ENCODE measurements at places on chromosomes 7 and 10.

GRCh38 chr7:158165711-158166110 is 421.9 kb downstream of the PTPRN2 start:
- DNase-seq = no peak

- DNase-seq = no peak
Measured at GRCh38 chr10:124619195-124619594, 125.0 kb downstream of the FAM53B start.

DNA sequence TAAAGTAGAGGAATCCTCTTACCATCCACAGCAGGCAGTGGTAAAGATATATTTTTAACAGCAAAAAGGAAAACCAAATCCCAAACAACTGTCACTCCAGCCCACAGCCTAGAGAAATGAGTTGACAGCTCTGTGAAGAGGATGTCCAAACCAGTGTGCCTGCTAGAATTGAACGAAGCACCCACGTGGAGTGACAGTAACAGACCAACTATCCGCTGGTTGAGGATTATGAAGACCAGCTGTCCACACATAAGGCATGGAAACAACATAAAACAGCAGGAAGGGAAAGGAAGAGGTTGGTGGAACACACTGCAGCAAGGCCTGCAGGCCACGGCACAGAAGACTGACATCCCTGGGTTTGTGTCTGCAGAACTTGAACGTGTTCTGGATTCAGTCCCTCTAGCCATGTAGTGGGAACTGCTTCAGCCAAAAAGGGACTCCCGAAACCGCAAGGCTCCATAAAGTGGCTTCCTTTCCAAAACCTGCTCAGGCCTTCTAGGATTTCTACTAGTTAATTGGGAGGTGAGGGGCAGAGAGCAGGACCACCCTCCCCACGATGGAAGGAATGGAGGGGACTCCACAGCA is 324.4 kb downstream of the BICC1 start:
- no peak for DNase-seq

- DNase-seq = no peak
Measured at GRCh38 chr10:46287846-46288477, 1.2 kb downstream of the ANTXRL start.

DNA sequence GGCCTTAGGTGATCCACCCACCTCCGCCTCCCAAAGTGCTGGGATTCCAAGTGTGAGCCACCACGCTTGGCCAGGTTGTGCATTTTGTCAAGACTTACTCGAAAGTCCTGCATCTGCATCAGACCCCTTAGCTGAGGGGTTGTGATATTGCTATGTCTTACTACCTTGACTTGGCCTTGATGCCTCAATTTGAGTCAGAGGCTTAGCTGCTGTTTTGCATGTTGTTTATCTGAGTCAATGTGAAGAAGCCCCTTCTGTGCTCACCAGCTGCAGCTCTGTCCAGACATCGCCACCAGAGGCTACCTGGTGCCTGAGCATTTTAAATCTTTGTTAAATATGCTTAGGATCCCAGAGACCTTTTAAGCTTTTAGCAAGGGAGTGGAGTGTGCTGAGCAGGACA is 18.1 kb downstream of the UBE2D4 start:
- DNase-seq = no peak

- no peak for DNase-seq
Measured at GRCh38 chr7:1012004-1012715, 29.2 kb downstream of the CYP2W1 start.

DNA sequence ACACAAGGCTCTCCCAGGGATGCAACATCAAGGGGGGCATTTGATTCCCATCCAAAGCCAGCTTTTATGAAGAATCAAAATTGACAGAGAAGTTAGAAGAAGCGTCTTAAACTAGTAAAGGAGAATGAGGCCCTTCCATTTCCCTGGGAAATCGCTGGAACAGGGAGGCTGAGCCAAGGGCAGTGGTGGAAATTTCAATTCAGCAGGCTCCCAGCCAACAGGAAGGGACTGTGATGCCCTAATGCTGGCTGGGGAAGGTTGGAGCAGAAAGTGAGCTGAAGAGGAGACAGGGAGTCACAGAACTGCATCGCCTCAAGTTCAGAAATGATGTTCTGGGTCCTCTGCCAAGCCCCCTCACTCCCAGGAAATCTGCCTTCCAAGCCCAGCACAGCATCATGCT is 517.3 kb downstream of the GRID1 start:
- DNase-seq = no peak

GRCh38 chr7:69739931-69740431 is 141.7 kb downstream of the AUTS2 start:
- no peak for DNase-seq

GRCh38 chr10:118871244-118871865 is 116.6 kb upstream of the CACUL1 start:
- DNase-seq = no peak

DNA sequence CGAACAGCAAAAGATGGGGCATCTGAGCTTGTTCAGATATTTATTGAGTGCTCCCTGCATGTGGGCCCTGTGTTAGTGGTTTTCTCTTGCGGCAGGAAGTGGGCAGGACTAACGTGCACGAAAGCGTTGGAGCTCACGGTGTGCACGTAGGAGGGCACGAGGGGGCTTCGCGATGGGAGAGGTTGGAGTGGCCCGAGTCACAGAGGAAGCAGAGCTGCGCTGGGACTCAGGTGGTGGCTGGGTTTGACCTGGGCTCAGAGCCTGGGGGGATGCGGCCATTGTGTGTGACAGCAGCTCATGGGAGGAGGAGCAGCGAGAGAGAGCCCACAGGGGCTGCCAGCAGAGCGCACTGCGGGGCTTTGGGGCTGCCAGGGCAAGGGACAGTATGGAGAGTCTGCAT is 7.7 kb downstream of the ZSCAN25 start:
- peak; percentile 39 for DNase-seq

- no peak for DNase-seq
Measured at GRCh38 chr7:135917721-135918120, 59.4 kb downstream of the MTPN start.

GRCh38 chr7:67983486-67983885 is 986.9 kb downstream of the TYW1 start:
- no peak for DNase-seq

DNA sequence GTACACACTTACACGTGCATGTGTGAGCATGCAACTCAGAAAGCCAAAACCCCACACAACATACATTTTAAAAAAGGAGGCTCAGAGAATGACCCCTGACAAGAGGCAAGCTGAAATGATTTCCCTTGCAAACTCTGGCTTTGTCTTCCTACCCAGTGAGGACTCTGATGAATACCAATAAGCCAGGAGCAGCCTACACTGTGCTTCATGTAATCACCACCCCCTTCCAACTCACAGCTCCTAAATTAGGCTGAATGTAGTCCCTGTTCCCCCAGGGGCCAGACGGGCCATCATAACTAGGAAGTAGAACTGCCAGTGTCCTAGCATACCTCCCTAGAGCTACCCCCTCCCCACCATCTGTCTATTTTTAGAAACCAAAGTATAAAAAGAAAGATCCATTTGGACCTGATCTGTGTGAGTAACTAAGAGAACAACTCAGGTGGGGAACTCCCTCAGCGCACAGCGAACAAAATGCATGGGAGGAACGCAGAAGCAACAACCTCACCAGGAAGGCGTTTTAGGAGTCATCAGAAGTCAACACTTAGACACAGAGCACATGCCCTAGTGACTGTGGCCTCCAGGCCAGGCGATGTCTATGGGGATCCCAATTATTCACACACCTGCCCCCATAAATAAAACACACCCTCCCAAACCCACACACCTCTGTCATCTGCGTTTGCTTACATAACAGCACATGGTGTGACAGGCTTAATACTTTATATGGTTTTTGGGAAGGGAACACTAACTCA is 1.9 kb downstream of the DGKI start:
- no peak for DNase-seq

DNA sequence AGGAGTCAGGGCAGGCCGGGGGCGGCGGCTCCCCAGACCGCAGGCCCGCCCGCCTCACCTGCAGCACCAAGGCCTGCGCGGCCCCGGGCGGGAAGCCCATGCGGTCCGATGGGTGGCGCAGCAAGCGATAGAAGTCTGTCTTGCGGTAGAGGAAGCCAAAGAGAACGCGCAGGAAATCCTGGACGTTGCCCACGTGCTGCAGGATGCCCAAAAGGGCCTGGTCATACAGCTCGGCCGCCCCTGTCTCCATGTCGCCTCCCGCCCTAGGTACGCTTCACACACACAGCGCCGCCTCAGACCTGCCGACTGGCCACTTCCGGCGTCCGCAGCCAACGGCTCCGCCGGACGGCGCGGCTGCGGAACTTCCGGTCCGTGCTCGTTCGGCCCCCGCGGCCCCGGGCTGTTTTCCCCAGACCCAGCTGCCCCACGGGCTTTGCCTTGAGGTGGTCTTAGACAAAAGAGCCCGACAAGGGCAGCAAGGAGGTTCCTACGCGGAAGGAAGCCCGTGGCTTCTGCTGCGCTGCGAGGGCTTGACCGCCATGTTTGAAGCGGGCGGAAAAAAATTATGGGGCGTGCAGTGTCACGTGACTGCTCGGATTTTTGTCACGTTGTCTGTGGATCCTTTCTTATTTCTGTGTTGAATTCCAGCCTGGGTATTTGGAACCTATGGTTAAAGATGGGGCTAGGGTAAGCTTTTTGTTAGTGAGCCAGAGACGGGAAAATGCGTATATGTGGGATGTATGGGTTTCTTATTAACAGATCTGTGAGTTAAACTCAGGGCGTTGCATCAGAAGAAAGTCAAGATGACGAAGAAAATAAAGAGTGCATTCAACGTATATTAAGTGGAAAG is at the start of gene NUDCD3:
Gene NUDCD3 (minus strand): TSS at position 308 of the 850 bp plus-strand sequence. CDS start 58 bp downstream, at position 250.
- peak; percentile 74 for DNase-seq

DNA sequence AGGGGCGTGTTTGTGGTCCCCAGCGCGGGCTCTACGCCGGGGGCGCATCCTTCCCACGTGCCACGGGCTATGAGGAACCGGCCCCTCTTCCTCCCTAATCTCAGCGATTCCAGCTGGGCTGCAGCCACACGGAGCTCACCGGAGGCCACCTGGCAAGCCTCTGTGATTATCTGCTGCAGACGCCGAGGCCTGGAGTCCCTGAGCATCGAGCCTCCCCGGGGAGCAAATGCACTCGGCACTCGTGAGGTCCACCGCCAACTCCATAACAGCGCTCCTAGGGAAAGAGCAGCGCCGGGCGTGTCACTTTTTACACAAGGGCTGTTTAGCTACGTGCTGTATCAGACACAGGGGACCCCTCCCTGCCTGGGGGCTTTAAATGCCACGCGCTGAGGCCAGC is 101.2 kb downstream of the DYNC2I1 start:
- no peak for DNase-seq

DNA sequence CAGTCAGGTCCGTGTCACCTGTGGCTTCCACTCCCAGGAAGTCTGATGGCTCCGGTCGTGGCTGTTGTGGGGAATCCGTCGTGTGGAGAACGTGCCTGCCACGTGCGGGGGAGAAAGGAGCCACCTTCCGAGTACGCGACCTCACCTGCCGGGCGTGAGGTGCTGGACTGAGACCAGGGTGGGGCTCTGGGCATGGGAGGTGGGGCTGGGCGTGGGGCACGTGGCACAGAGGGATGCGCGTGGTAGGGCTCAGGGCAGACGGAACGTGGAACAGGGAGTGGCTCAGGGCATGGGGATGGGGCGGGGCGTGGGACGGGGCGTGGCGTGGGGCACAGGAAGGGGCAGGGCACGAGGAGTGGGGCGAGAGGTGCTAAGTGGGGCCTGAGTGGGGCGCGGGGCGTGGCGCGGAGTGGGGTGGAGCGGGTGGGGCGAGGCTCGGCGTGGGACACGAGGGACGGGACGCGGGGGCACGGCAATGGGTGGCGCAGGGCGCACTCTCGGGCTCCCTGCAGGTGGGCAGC is 64.8 kb downstream of the C10orf143 start:
- DNase-seq = no peak

DNA sequence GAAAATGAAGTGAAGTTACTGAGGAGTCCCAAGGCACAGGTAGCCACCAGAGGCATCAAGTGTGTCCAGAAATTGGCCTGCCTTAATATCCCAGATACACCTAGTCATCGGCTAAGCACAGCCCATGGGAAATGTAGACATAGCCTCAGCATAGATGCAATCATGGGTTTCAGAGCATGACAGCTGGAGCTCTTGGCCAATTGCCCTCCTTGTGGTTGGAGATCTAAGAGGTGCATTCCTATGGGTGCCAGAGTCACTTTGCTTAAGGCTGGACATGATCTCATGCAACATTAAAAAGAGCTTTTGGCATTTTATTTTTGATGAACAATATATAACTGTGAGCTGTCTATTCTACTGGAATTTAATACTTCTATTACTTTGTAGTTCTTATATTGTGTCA is 758.0 kb upstream of the LRRTM3 start:
- DNase-seq = no peak

DNA sequence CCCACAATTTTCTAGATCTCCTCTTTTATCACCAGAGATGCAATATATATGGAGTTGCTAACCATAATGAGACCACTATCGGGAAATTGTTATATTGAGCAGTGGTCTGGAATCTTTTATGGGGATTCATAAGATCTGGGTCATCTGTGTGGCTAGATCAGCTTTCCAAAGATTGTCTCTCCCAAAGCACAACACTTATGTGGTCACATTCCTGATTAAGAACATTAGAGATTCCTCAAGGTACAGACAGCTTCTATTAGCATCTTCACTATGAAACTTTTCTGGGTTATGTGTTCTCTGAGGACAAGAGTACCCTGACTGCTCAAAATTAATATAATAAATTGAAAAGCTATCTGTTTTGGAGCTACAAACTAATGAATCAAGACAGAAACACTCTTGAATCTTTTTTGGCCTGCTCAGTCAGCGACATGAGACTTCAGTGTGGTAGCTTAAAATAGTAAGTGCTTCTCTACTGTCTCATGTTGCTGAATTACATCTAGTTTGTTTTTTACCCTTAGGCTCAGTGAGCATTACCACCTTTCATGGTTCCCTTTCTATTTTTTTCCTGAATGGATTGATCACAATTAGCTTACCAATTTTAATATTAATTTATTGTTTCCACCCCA is 42.6 kb upstream of the STRIP2 start:
- no peak for DNase-seq
